ENCODE measurements at places on chromosomes 6 and 20. TPM values are rescaled to one million over a fixed set of nuclear protein-coding genes. Genes with fewer than 3 reads are reported as not detected.

The POU5F1 gene
- total RNA-seq: not detected

The UBE2C gene
- total RNA-seq: 232 TPM

The PROCR gene
- 0.35 TPM for total RNA-seq

The GPR63 gene
- 2.8 TPM for total RNA-seq

The C6orf15 gene
- not detected for total RNA-seq

The EDN1 gene
- total RNA-seq: not detected

The ADA gene
- total RNA-seq: 103 TPM

The GSTA2 gene
- total RNA-seq: not detected

The MDFI gene
- not detected for total RNA-seq

The GABRR1 gene
- total RNA-seq: not detected

The TGM2 gene
- total RNA-seq: 0.07 TPM

The LY6G6F gene
- total RNA-seq: not detected

The CFAP206 gene
- total RNA-seq: not detected

The PAK5 gene
- not detected for total RNA-seq

The LGSN gene
- not detected for total RNA-seq

The RHAG gene
- total RNA-seq: not detected

The MANEA gene
- 31.4 TPM for total RNA-seq

The ULBP1 gene
- 0.55 TPM for total RNA-seq

The ASCC3 gene
- 55.3 TPM for total RNA-seq

The CRISP2 gene
- not detected for total RNA-seq

The DDO gene
- total RNA-seq: not detected

The MTCH1 gene
- total RNA-seq: 107 TPM

The ABRACL gene
- total RNA-seq: 132 TPM

The TREM2 gene
- not detected for total RNA-seq

The TMEM200A gene
- 3.1 TPM for total RNA-seq

The CPXM1 gene
- total RNA-seq: 0.12 TPM

The SCGN gene
- not detected for total RNA-seq

The ZC2HC1B gene
- total RNA-seq: not detected

The HCK gene
- not detected for total RNA-seq

The TMEM14C gene
- 65.6 TPM for total RNA-seq

The EDN3 gene
- total RNA-seq: 0.22 TPM

The CST1 gene
- total RNA-seq: not detected

The MICB gene
- total RNA-seq: 55.7 TPM

The RIMS1 gene
- total RNA-seq: not detected

The FAM8A1 gene
- total RNA-seq: 11.6 TPM

The SLC22A16 gene
- not detected for total RNA-seq

The NINL gene
- total RNA-seq: 3.7 TPM

The RAB44 gene
- 0.08 TPM for total RNA-seq

The SLC35D3 gene
- total RNA-seq: not detected

The PRICKLE4 gene
- not detected for total RNA-seq

The PROKR2 gene
- total RNA-seq: not detected

The TMC2 gene
- total RNA-seq: not detected
